ENCODE measurements at places on chromosomes 7 and 10. TPM values are rescaled to one million over a fixed set of nuclear protein-coding genes. Genes with fewer than 3 reads are reported as not detected.

DNA sequence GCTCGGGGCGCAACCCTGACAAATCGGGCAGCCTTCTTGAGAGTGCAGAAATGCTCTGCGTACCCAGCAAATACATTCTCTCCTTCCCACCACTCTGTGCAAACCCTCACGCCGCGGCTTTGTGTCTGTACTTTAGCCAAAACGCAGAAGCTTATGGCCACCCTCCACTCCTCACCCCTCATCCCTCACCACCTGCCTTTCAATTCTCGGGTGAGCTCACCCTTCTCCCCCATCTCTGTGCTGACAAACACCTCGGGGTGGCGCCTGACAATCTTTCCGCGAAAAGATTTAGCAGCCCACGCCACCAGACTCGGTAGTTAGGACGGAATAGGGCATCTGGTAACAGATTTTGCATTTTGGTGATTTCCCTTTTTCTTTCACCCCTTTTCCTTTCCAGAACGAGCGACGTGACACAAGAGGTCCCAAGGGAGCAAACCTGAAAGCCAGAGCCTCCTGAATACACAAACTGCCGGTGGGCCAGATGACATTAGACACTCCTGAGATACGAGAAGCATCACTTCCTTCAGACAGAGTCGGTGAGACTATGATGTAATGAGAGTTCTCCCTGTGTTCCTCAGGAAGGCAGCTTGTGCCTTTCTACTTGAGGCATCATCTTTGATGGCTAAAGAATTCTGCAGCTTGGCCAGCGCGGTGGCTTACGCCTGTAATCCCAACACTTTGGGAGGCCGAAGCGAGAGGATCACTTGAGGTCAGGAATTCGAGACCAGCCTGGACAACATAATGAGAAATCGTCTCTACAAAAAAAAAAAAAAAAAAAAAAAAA is 671 bp upstream of the ATAD1 start:
- no peak for DNase-seq
- H3K27ac ChIP-seq = peak overlapping the region; percentile 66
- H3K4me3 ChIP-seq = peak overlapping the region; percentile 95
- peaks cover 5% of the 10 kb centered on the region for H3K27me3 ChIP-seq

GRCh38 chr10:119120413-119120867 is 16.5 kb downstream of the DENND10 start:
- no peaks in the 10 kb centered on the region for H3K27me3 ChIP-seq
- no peak for DNase-seq
- H3K36me3 ChIP-seq = peaks cover 52% of the 10 kb centered on the region
- H3K27ac ChIP-seq = no peak overlapping the region
- no peaks in the 10 kb centered on the region for H3K4me1 ChIP-seq

DNA sequence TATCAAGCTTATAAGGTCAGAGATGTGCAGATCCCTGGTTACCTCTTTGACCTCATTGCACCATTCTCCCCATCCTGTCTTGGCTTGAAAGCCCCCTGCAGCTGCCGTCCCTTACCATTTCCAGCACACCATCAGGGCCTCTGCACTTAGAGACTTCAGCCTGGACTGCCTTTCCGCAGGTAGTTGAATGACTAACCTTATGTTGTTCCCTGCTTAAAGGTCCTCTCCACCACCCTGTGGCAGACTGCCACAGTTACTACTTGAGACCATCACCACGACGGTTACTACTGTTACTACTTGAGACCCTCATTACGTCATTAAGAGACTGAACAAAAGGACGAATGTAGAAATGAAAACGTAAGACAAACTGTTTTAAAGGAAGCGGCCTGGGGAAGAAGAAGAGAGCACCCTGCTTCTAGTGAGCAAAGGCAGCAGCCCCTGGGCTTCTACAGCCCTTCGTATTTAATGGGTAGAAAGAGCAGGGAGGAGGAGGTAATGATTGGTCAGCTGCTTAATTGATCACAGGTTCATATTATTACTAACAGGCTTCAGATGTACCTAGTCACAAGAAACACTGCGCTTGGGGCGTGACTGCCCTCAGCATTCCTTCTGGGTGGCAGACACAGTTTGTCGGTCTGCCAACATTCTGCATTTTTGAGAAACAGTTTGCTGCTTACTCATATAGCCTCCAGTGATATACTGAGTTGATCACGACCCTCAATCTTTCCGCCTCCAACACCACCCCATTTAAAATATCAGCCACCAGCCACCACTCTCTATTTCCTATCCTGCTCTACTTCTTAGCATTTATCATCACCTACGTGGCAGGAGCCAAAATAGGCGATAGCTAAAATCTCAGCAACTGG is 74.1 kb upstream of the PARD3 start:
- H3K27me3 ChIP-seq = no peaks in the 10 kb centered on the region
- no peak overlapping the region for H3K27ac ChIP-seq
- no peak for DNase-seq
- no peak overlapping the region for H3K4me3 ChIP-seq

- DNase-seq = no peak
- H3K27ac ChIP-seq = no peak overlapping the region
- H3K4me3 ChIP-seq = no peak overlapping the region
- H3K27me3 ChIP-seq = no peaks in the 10 kb centered on the region
- no peaks in the 10 kb centered on the region for H3K4me1 ChIP-seq
These were observed 33.7 kb upstream of the TNRC18 start for GRCh38 chr7:5457245-5457735.

GRCh38 chr7:115293628-115294240 is 371.8 kb downstream of the MDFIC start:
- H3K4me3 ChIP-seq = no peak overlapping the region
- H3K4me1 ChIP-seq = no peaks in the 10 kb centered on the region
- H3K36me3 ChIP-seq = no peaks in the 10 kb centered on the region
- DNase-seq = no peak
- no peak overlapping the region for H3K27ac ChIP-seq

- no peak overlapping the region for H3K27ac ChIP-seq
- peaks cover 10% of the 10 kb centered on the region for H3K4me1 ChIP-seq
- DNase-seq = no peak
These were observed 31.1 kb upstream of the EZH2 start for GRCh38 chr7:148915211-148915610.

DNA sequence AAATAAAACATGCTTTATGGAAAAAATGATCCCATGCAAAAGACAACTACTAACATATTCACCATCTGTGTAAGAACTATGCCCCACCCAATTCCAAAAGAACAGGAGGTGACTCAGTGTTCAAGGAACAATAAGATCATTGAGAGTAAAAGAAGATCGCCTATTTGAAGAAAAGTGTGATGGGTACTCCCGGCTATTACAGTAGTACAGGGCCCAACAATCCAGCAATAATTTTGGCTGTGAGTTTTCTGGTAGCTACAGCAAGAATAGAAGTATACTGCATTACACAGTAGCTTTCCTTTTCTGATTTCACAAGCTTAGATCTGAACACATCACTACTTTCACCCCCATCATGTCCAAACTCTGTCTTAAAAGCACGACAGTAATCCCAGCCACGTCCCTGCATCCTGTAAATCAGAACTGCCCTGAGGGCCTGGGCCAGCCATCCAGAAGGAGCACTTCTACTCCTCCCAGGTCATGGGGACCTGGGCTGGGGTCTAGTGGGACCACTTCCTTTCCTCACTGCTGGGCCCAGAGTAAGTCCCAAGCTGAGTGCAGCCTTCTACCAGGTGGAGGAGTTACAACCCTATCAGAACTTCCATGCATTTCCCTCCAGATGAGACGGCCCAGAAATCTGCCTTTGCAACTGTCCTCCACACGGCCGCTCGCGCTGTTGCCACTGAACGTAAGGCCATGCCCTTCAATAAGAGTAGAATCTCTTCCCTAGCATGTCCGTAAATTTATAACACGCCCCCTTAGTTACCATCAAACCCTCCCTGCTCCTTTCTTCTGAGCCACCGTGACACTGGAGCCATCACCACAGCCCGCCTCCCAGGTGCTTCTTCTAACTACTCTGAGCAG is 7.9 kb downstream of the ESYT2 start:
- peaks cover 58% of the 10 kb centered on the region for H3K4me1 ChIP-seq
- peak overlapping the region; percentile 25 for H3K27ac ChIP-seq
- no peaks in the 10 kb centered on the region for H3K27me3 ChIP-seq
- DNase-seq = no peak
- H3K4me3 ChIP-seq = no peak overlapping the region

CPXM2 gene
- 4.7 TPM for total RNA-seq

HACD1 gene
- 18.6 TPM for total RNA-seq

CALHM2 gene
- total RNA-seq = 2.4 TPM

IFRD1 gene
- 31.2 TPM for total RNA-seq

Data from WTC11 (cell line).